ENCODE measurements at places on chromosomes 7 and 10. TPM values are rescaled to one million over a fixed set of nuclear protein-coding genes. Genes with fewer than 3 reads are reported as not detected.

DNA sequence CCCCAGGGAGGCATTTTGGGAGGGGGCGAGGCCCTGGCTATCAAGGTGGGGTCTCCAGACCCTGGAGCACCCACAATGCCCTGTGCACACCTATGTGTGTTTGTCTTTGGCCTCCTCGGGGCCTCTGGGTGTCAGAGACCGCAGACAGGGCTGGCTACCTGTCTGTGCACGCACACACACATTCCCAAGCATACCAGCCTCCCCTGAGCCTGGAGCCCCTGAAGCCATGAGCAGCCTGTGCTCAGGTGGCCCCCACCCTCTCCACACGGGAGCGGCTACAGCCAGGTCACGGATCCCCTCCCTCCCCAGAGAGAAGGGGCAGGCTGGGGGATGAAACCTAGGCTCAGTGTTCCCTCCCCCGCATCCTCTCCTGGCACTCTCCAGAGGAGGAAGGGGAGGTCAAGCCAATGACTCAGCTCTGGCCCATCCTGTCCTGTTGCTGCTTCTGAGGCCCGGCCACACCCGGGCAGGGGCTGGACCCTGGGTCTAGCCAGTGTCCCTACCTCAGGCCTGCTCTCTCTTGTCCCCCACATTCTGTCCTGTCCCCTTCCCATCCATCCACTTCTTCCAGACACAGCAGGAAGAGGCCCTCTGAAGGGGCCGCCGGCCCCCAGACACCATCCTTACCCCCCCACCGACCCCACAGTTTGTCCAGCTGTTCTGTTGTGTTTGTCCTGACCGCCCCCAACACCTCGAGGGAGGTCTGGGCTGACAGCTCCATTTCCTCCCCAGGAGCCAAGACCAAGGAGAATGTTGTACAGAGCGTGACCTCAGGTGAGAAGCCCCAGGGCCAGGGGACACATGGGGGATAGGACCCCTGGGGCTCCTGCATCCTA lies 720 bp downstream of the SNCG start:
- peaks cover 20% of the 10 kb centered on the region for H3K4me1 ChIP-seq
- peak overlapping the region; percentile 99 for H3K27ac ChIP-seq
- no peaks in the 10 kb centered on the region for H3K36me3 ChIP-seq
- peaks cover 15% of the 10 kb centered on the region for H3K27me3 ChIP-seq
- H3K4me3 ChIP-seq: peak overlapping the region; percentile 92

Gene HOXA9
- total RNA-seq: not detected

DNA sequence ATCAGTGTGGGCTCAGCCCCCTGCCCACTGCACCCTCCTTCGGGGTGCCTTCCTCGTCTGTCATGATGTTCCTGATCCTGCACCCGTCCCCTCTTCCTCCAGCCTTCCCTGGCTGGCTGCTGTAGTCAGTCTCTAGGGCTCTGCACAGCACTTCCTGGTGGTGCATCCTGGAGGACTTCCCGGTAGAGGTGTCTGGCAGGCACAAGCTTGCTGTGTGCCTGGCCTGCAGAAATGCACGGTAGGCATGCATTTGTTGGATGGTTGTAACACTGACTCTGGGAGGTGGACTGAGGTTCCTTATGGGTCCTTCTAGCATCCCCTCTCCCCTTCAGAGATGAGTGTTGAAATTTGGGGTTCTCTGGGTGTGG lies 92.8 kb downstream of the BMS1 start:
- no peaks in the 10 kb centered on the region for H3K36me3 ChIP-seq
- H3K27me3 ChIP-seq: peaks cover 10% of the 10 kb centered on the region
- H3K27ac ChIP-seq: no peak overlapping the region
- no peak overlapping the region for H3K4me3 ChIP-seq
- no peak for DNase-seq
- H3K4me1 ChIP-seq: no peaks in the 10 kb centered on the region

DNA sequence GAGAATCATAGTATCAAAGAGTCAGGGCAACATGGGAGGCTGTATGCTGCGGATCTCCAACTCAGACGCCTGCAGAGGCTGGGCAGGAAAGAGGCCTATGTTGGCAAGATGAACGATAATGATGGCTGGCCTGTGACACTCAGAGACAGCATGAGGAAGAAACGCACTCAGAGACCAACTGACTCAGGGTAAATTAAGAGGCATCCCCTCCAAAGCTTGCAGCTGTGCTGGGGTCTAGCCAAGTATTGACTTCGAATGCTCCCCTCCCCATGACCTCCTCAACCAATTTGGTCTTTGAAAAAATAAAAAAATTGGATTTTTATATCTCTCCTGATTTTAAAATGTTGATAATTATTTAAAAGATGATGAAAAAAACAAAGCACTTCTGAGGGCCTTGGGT lies 718.9 kb downstream of the GRID1 start:
- H3K4me3 ChIP-seq: no peak overlapping the region
- DNase-seq: no peak
- H3K4me1 ChIP-seq: no peaks in the 10 kb centered on the region
- H3K27ac ChIP-seq: no peak overlapping the region

DNA sequence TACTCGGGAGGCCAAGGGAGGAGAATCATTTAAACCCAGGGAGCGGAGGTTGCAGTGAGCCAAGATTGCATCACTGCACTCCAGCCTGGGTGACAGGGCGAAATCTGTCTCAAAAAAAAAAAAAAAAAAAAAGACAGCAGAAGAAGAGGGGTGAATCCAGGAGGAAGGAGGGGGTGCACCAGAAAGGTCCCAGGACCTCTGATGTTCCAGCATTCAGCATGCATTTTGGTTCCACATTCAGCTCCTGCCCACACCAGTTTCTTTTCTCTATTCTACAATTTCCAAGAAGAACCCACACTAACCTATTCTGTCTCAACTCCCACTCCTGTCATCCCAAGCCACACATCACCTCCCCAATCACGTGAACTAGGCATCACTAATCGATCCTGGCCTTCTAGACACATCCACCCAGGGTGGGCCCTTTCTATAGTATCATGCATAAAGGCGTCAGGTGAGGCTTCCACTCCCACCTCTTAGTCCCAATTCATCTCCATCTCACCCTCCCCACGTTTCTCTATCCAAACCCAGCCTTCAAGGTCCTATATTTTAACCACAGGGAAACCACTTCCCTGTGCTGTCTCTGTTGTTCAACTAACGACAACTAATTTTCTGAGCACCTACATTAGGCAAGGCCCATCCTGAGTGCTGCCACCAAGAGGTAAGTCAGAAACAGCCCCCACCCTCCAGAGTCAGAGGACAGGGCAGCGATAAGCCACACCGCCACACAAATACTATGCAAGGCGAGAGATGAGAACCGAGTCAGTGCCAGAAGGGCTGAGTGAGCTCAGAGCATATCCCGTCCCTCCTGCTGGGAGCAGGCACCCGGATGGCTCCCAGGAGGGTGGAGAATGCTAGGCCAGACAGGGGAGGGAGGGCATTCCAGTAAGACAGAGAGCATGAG lies 2.2 kb downstream of the ANXA11 start:
- H3K27me3 ChIP-seq: peaks cover 4% of the 10 kb centered on the region
- peaks cover 5% of the 10 kb centered on the region for H3K36me3 ChIP-seq
- DNase-seq: no peak
- peaks cover 9% of the 10 kb centered on the region for H3K4me1 ChIP-seq

GRCh38 chr10:57294698-57295097 lies 933.6 kb upstream of the ZWINT start:
- H3K36me3 ChIP-seq: no peaks in the 10 kb centered on the region
- no peak overlapping the region for H3K27ac ChIP-seq
- no peak for DNase-seq
- H3K4me1 ChIP-seq: no peaks in the 10 kb centered on the region
- no peak overlapping the region for H3K4me3 ChIP-seq
- H3K27me3 ChIP-seq: peaks cover 1% of the 10 kb centered on the region

DNA sequence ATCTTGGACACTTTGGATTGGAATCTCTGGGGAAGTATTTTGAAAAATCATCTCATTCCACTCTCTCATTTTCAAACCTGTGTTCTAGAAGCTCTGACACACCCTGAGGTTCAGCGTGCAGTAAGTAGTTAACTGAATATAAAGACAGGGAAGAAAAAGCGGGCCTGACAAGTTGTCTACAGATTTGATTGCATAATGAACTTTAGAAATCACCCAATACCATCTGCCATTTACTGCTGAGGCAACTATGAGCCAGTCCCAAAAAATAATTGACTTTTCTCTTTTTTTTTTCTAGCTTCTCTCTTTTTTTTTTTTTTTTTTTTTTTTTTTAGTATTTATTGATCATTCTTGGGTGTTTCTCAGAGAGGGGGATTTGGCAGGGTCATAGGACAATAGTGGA lies 29.5 kb downstream of the CDC123 start:
- peaks cover 13% of the 10 kb centered on the region for H3K4me1 ChIP-seq
- peaks cover 9% of the 10 kb centered on the region for H3K36me3 ChIP-seq
- H3K27ac ChIP-seq: peak overlapping the region; percentile 85
- H3K27me3 ChIP-seq: no peaks in the 10 kb centered on the region
- no peak for DNase-seq

DNA sequence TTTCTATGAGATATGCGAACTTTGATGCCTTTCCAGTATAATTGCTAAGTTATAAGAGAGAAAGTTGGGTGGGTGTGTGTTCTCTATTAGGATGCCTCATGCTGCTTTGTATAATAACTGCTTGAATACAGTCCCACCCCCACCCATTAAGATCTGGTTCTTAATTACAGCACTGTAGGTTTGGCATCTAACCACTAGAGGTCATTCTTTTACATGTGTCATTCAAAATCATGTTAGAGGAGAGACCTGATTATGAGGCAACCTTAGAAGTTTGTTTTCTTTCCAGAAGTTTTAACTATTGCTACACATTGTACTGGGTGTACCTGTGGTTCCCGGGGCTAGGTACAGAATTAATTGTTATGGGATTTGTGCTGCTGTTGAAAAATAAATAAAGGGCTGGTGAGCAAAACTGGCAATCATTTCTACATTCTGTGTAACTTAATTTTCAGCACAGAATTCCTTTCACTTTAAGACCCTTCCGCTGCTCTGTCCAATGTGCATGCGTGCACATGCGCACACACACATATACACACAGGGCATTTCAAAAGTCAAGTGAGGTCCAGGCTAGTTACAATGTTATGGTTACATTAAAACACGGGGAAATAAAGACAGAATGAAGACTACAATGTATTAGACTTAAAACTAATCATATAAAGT lies 1156.3 kb downstream of the SORCS3 start:
- H3K36me3 ChIP-seq: no peaks in the 10 kb centered on the region
- DNase-seq: no peak
- no peak overlapping the region for H3K27ac ChIP-seq
- H3K27me3 ChIP-seq: peaks cover 2% of the 10 kb centered on the region

Gene NOD1
- total RNA-seq: 9.3 TPM

DNA sequence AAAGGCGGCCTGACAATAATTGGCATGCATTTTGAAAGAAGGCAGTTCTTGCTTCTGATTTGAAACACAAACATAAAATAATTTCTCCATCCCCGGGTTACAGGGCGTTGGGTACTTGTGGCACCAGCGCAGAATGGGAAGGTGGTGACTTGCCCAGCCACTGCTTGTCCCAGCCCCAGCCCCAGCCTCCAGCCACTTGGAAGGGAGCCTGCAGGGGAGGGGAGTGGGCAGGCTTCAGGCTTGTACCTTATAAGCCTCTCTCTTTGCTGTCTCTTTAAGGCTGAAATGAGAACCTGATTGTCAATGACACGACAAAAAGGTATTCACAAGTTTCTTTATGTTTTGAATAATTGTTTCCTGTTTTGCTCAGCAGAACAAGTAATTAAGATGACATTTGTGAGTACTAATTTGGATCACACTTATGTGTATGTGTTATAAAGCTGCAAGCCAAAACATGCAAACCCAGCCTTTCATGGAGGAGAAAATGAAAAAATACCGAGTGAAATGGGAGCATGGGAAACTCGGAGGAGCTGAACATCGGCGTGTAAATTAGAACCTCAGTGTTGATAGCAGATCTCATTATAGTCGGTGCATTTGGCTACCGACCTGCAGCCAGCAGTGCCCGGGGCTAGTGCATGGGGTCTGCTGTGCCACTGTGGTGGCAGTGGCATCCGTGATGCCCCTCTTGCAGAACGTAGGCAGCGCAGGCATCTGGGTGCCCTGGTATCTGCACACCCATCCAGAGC lies 129.9 kb downstream of the EBF3 start:
- peaks cover 5% of the 10 kb centered on the region for H3K36me3 ChIP-seq
- peaks cover 20% of the 10 kb centered on the region for H3K4me1 ChIP-seq
- H3K27ac ChIP-seq: peak overlapping the region; percentile 69
- DNase-seq: no peak
- H3K27me3 ChIP-seq: peaks cover 17% of the 10 kb centered on the region

Gene MYPN
- total RNA-seq: not detected

Gene CASP7
- not detected for total RNA-seq

Gene GSAP
- 0.76 TPM for total RNA-seq

GRCh38 chr7:97381815-97382554 lies 264.5 kb downstream of the SDHAF3 start:
- no peaks in the 10 kb centered on the region for H3K36me3 ChIP-seq
- no peak for DNase-seq
- H3K27ac ChIP-seq: no peak overlapping the region
- peaks cover 2% of the 10 kb centered on the region for H3K4me1 ChIP-seq
- H3K4me3 ChIP-seq: no peak overlapping the region
- no peaks in the 10 kb centered on the region for H3K27me3 ChIP-seq

Gene TMEM176A
- total RNA-seq: 1.3 TPM

DNA sequence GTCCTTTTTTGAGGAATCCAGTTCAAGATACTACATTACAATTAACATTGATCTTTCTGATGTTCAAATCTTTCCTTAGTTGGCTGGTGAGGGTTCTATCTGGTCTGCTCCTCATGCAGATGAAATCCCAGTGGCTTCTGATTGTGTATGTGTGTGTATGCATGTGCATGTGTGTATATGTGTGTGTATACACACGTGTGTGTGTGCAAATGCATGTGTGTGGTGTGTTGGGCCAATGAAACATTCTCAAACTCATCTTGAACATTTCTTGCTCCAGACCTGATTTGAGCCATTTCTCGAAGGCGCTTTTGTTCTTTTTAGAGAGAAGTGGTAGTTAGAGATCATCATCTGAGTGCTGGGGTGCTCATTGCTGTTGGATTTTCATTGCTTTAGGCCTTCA lies 113.9 kb downstream of the GLRX3 start:
- no peak overlapping the region for H3K27ac ChIP-seq
- H3K4me1 ChIP-seq: no peaks in the 10 kb centered on the region
- no peak for DNase-seq
- no peak overlapping the region for H3K4me3 ChIP-seq
- H3K36me3 ChIP-seq: peaks cover 6% of the 10 kb centered on the region

- H3K36me3 ChIP-seq: no peaks in the 10 kb centered on the region
- H3K4me3 ChIP-seq: no peak overlapping the region
- no peak overlapping the region for H3K27ac ChIP-seq
- H3K4me1 ChIP-seq: peaks cover 8% of the 10 kb centered on the region
Measured at GRCh38 chr7:10939237-10939910, 34.3 kb upstream of the PHF14 start.

Gene ADRB1
- total RNA-seq: not detected

GRCh38 chr10:103192089-103192450 lies 1.0 kb downstream of the NT5C2 start:
- no peak for DNase-seq
- H3K27me3 ChIP-seq: peaks cover 10% of the 10 kb centered on the region
- peak overlapping the region; percentile 95 for H3K27ac ChIP-seq
- H3K4me3 ChIP-seq: peak overlapping the region; percentile 98

Gene SDK1
- total RNA-seq: 225 TPM

- H3K27ac ChIP-seq: no peak overlapping the region
- no peak for DNase-seq
- peaks cover 1% of the 10 kb centered on the region for H3K4me1 ChIP-seq
- no peak overlapping the region for H3K4me3 ChIP-seq
Measured at GRCh38 chr10:11871466-11871865, 48.3 kb downstream of the PROSER2 start.

Gene PPP1R17
- total RNA-seq: 657 TPM
